ENCODE measurements at places on chromosomes 13 and 19.

DNA sequence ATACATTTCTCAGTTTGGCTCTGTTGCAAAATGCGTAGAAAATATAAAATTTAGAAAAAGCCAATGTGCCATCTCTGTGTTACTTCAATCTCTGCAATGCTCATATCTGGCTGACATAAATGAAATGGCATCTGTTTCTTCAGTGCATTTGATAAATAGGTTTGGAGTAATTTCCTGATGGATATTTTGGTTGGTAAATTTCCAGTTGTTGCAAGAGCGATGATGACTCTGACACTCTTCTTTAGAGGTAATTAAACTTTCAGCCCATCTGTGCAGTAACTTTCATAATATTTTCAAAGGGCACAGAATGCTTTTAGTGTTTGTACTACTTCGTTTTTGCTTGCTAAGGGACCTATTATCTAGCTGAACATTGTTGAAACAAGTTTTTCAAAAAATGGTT lies 1286.4 kb downstream of the PCDH9 start:
- no peak for DNase-seq

- no peak for DNase-seq
These were observed 134.5 kb upstream of the TMTC4 start for GRCh38 chr13:100809129-100809390.

DNA sequence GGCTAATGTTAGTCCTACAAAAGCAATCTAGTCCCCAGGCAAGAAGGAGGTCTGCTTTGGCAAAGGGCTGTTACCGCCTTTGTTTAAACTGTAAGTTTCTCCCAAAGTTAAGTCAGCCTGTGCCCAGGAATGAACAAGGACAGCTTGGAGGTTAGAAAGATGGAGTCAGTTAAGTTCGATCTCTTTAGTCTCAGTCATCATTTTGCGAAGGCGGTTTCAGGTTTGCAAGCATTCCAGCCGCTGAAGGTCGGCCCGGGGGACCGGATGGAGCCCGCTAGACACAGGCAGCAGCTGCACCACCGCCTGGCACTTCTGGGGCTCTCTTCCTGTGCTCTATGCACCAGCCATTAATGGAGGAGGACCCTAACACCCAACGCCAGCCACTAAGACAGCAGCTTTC lies 91.3 kb downstream of the STK24 start:
- DNase-seq = no peak

DNA sequence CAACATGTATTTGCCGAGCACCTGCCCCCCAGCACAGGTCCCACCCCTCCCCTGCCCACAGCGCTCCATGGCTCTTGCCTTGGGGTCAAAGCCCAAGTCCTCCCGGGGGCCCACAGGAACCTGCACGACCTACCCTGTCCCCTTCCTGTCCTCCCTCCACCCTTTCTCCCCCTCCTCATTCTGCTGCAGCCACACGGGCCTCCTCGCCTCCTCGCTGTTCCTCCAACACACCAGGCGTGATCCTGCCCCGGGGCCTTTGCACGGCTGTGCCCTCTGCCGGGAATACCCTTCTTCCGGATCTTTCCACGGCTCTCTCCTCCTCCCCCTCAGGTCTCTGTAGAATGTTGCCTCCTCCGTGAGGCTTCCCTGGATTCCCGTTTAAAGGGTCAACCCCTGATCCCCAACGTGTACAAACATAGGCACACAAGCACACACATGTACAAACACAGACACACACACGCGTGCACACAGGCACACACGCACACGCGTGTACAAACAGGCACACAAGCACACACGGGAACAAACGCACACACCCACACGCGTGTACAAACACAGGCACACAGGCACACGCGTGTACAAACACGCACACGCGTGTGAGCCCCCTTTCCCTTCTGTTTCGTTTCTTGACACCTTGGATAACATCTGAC lies 2.8 kb downstream of the MADCAM1 start:
- DNase-seq = no peak

DNA sequence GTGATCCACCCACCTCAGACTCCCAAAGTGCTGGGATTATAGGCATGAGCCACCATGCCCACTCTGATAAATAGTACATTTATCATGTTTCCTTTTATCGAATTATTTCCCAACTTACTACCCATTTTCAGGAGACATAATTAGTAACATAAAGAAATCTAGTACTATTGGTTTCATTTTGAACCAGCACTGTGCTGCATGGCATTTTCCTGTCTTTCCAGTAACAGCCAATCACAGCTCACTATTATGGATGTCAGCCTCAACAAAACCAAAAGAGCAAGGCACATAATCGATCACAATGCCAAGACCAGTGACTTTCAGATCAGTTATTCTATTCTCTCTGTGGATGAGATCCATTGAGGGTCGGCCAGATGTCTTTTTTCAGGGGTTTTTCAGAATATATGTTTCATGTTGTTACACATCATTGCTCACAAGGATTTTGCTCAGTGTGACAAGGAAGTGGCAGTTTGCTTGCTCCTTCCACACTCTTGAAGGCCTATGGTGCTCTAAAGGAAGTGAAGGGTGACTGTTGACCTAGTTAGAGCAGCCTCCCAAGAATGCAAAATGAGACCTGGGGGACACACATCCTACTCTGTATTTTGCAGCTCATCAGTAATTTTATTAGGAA lies 233.4 kb downstream of the KCNRG start:
- DNase-seq = no peak

GRCh38 chr13:59891053-59891452 lies 272.7 kb downstream of the DIAPH3 start:
- DNase-seq = no peak

- DNase-seq = no peak
These were observed 9.1 kb downstream of the FOXO1 start for GRCh38 chr13:40657307-40657706.

- no peak for DNase-seq
These were observed 105.5 kb downstream of the KDM4B start for GRCh38 chr19:5074407-5074806.

- no peak for DNase-seq
These were observed 34.5 kb downstream of the DNM2 start for GRCh38 chr19:10752237-10752912.

DNA sequence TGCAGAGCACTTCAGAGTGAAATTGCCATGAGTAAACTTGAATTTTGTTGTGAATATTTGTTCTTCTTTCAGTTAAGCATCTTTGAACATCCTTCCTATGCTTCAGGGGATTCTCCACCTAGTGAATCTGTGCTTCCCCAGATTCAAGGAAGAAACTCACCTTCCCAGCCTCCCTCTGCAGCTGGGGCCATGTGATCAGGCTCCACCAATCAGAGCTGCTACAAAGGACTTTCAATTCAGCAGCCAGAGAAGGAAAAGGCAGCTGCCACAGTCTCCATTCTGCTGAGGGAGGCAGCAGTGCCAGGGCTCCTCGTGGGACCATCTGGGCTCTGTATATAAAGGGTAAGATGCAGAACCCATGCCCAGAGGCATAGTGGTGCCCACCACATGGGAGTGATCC lies 89.7 kb upstream of the SIAH3 start:
- no peak for DNase-seq

DNA sequence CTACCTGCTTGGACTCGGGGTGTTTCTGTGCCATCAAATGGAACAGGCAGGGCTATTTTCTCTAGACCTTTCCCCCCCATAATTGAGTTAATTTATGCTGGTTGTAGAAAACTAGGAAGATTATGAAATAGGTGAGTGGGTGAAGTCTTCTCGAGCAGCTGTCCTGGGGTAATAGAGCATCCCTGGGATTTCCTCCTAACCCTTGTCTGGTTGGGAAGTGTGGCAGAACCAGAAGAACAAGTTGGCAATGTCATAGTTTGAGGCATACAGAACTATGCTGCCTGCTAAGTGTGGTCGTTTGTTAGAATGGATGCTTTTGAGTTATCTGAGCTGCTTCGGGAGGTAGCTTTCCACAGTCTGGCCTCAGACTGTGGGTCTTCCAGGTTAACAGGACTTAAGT lies 3.7 kb downstream of the GATAD2A start:
- no peak for DNase-seq

GRCh38 chr19:29942404-29943261 lies 594 bp downstream of the URI1 start:
- DNase-seq = no peak

DNA sequence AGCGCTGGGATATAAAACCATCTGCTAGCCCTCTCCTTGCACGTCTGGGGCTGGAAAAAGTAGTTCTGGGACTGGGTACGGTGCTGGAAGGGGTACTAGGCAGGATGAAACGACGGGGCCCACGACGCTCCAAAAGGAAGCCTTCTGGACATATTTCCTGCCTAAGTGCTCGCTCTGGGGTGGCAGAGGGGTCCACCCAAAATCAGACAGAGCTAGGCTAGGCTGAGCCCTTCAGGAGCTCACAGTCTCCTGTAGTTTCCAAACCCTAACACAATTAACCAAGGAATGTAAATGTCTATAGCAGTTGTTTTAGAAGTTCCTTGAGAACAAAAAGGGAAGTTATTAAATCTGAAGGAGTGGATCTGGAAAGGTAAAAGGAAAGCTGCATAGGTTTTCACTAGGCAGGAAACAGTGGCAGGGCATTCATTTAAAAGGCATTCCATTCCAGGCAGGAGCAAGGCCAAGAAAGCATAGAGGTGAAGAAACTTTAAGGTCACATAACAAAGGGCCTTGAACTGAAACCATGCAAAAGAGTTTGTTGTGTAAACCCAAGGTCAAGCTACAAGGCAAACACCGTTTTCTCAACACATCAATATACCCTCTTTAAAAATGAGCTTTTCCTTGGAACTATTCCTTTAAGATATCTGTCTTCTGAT lies 634 bp upstream of the DIAPH3 start:
- DNase-seq = no peak

DNA sequence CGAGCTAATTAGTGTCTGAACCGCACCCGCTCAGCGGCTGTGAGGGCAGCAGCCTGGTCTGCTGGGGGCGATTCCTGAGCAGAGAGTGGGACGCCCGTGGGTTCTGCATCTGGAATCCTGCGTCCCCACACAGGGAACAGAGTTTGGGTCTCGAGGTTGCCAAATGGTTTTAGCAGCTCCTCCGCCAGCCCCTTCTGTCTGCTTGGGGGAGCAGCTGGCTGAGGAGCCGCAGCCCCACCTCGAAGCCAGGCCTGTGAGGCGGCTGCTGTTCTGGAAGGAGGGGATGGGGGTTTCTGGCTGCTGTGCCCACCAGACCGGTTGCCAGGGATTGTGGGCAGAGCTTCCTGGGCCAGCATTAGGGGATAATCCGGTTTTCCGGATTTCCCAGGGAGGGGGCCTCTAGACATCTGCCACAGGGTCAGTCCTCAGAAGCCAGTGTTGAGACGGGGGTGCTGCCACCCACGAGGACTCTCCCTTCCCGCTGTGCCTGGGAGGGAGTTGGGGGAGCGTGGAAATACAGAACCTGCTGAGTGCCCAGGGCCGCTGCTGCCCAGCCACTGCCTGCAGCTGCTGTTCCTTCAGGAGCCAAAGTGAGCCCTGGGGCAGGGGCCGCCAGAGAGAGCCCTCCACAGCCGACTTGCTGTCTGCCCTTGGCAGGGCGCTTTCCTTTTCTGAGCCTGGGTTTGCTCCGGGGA lies 2.0 kb downstream of the CDC34 start:
- DNase-seq = no peak

GRCh38 chr13:67841071-67841470 lies 610.9 kb upstream of the PCDH9 start:
- DNase-seq = no peak

DNA sequence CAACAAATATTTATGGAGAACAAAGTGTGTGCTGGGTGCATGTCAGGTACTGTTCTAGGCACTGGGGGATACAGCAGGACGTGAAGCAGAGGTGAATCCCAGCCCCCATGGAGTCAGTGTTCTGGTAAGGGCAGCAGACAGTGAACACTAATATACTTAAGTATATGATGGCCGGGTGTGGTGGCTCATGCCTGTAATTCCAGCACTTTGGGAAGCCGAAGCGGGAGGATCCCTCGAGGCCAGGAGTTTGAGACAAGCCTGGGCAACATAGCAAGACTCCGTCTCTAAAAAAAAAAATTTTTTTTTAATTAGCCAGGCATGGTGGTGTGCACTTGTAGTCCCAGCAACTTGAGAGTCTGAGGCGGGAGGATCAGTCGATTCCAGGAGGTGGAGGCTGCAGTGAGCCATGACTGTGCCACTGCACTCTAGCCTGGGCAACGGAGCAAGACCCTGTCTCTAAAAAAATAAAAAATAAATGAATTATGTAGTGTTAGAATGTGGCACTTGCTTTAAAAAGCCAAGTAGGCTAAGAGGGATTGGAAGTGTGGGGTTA lies 22.6 kb downstream of the CHST8 start:
- DNase-seq = no peak

- no peak for DNase-seq
These were observed 24.0 kb downstream of the GGACT start for GRCh38 chr13:100564444-100565223.

GRCh38 chr19:15292140-15292539 lies 40.2 kb downstream of the BRD4 start:
- no peak for DNase-seq

DNA sequence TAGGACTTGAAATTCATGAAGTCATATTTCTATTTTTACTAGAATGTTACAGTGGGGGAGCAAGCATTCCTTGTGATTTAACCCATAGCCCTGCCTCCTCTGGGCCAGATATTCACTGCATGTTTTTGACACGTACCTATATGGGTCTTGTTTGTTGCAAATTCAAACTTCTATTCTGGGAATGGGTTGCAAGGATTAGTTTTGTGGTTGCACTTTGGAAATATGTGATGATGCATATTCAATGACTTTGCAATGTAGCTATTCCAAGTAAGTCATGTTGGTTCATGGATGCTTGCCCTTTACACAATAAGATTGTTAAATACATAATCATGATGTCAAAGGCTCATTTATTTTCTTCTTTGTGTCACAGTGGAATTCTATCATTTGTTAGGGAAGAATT lies 440.8 kb downstream of the TDRD3 start:
- DNase-seq = no peak
